ACHN (cell line): ENCODE measurements at places on chromosomes 7 and 10.

DNA sequence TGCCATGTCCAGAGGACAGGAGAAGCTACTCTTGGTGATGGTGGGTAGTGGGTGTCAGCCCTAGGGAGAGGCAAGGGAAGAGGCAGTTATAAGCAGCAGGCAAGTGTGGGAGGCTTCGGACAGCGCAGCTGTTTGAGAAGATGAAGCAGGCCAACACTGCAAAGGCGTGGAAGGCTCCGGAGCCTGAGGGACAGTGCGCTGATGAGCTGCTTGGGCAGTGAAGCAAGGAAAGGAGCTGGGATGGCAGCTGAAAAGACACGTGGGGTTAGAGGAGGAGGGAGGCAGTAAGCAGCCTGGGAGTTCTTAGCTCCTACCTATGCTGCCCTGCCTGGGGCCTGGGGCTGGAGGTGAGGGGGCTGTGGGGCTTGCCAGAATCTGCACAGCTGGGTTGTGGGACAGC is 50.1 kb upstream of the CRTAC1 start:
- peak; percentile 10 for DNase-seq

DNA sequence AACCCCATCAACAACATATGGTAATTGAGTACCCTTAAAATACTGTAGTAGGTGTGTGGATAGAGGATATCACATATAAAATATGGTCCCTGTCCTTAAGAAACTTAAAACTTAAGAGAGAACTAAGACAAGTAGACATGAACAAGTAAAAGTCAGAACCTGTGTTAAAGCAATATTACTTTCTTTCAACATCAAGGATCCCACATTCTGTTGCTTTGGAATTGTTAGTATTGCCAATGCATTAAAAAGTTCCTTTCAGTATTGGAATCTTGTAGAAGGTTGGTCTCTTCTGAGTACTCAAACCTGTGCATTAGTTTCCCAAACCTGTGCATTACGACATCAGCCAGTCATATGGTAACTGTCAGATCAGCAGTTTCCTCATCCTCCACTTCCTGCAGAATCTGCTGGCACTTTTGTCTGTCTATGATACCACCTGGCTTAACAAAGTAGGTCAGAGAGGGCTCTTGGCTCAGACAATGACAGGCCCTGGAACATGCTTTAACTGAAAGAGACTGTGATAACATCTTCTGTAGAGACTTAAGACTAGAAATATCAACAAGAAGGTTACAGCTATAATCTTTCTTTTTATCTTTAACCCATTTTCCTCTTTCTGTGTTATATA is 56.5 kb downstream of the CCDC71L start:
- DNase-seq: no peak

DNA sequence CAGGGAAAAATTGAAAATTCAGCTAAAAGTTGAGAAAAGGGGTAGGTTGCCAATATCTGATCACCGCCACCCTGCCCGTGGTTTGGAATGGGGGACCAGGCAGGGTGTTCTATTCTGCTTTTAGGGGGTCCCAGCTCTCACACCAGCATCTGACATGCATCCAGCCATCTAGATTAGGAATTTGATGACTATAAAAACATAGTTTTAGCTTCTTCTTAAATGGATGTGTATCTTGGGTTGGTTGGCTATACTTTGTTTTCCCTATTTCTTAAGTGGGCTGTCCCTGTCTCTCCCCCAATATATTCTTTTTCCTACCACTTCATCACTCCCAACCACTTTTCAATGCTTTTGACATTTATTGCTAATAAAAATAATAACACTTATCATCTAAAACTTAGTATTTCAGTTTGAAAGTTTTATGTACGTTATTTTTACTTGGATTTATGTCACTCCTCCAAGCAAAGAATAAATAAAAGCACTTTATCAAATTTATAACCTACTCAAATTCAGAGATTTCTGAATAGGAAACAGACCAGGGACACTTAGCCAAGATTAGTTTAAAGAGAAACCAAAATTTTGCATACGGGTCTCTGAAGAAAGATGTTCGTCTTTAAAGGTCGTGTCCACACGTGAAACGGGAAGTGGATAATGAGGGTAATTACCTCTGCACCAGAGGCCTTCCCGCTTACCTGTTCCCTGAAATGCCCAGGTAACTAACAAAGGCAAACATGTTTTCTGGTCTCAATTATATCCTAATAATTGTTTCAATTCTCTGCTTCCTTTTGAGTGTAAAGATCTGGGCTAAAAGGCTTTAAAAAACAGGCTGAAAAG is 233.2 kb upstream of the AUTS2 start:
- DNase-seq: no peak

GRCh38 chr7:128254470-128254869 is 13.4 kb downstream of the LEP start:
- no peak for DNase-seq

DNA sequence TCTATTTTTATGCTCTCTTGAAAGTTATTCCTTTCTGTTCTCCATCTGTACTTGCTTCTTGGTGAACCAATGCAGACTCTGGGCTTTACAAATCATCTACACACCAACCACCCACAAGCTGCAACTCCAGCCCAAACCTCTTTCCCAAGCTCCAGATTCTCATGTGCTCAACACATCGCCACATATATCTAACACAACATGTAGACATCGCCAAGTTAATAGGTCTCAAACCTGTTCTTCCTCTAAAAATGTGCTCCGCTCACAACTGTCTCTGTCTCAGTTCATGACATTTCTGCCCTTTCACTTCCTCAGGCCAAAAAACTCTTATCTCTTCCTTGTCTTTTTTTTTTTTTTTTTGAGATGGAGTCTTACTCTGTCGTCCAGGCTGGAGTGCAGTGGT is 95.7 kb upstream of the EEPD1 start:
- no peak for DNase-seq

DNA sequence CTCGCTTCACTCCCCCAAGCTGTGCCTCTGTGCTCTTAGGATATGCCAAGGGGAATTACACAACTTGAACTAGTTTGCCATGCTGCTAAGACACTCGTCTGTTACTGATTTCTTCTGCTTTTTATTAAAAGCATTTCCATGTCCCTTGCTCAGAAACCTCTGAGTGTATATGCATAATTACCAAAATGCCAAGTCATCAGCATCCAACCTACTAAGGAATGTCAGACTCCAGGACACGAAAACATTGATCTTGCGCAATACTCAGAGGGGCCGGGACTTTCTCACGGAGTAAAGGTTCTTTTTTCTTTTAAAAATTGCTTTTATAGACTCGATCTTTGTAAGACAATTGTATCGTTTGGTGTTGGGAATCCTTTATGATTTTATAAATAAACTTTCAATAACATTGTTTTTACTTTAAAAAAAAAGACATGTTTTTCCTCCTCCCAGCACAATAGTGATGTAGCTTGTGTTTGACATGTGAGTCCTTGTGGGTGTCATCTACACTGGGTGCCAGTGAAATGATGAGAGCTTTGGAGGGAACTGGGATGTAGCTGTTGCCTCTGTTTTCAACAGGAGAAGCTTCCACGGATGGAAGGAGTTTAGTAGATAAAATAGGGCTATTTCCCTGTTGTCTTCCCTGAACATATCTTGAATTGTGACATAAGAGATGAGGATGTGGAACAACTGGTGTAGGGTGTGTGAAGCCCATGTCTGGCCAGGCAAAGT is 43.6 kb downstream of the CNNM1 start:
- DNase-seq: no peak

- peak; percentile 19 for DNase-seq
Observed at GRCh38 chr7:120951826-120952225, 1.2 kb downstream of the ING3 start.

DNA sequence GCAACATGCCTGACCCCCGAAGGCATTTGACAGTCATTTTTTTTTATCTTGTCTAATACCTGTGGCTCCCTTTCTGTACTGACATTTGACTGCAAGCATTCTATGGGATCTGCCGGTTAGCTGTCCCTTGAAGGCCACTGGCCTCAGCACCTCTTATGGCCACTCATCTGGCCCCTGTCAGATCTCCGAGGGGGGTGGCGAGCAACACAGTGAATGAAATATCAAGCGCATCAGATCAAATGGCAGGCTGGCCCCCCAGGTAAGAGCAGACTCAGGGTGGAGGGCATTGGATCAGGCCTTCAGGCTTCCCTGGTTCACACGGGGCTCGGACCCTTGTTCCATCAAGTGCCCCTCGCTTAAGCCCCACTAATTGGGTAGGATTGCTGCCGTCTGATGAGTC is 199.6 kb upstream of the MKI67 start:
- DNase-seq: no peak
